Activated T-cell treated with anti-CD3 and anti-CD28 coated beads for 1 hour (primary cell): ENCODE measurements at places on chromosomes 4 and X.

DNA sequence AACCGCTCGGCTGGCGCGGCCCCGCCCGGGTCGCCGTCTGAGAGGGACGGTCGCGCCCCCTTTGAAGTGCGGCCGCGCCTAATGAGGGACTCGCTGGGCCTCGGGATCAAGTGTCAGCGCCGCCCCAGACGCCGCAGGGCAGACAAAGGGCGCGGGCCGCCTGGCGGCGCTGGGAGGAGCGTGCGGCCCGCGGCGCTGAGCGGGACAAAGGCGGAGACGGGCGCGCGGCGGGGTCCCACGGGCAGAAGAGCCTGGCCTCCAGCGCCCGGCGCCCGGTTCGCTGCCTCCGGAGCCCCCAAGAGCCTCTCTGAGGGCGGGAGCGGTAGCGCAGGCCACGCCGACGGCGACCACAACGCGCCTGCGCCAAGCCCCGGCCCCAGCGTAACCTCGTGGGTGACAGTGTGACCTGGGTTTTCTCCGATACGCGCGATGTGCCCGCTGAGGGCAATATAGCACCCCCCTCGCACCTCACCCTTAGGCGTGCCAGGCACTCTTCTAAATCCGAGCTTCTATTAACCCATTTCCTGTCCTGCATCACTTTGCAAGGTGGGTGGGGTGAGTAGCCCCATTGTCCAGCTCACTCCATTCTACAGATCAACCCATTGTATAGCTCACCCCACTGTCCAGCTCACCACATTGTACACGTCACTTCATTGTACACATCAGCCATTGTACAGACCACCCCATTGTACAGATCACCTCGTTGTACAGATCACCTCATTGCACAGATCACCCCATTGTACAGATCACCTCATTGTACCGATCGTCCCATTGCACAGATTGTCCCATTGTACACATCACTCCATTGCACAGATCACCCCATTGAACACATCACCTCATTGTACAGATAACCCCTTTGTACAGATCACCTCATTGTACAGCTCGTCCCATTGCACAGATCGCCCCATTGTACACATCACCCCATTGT is 33.7 kb upstream of the STX18 start:
- peak; percentile 46 for DNase-seq

DNA sequence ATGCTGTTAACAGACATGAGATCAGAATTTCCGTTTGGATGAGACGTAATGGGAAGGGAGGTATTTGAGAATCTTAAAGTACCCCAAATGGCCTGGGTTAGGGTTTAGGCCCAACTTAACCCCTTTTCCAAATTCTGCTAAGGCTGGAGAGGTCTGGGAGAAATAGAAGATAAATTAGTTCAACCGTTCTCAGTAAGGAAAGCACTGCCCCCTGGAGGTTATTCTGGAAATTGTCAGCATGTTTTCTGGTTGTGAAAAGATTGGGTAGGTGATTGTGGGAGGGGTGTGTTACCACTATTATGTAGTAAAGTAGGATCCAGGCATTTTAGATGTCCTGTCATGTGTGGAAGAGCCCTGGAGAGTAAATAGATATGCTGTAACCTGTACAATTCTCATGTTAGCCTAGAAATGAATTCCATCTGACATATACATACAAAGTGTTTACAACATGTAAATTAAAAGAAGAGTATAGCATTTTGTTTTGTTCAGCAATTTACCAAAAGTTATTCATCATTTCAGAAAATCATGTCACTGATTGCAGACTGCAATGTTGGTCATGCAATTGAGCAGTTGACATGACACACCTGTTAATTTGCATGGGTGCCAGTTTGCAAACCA is 26.8 kb upstream of the GRXCR1 start:
- DNase-seq: peak; percentile 15

DNA sequence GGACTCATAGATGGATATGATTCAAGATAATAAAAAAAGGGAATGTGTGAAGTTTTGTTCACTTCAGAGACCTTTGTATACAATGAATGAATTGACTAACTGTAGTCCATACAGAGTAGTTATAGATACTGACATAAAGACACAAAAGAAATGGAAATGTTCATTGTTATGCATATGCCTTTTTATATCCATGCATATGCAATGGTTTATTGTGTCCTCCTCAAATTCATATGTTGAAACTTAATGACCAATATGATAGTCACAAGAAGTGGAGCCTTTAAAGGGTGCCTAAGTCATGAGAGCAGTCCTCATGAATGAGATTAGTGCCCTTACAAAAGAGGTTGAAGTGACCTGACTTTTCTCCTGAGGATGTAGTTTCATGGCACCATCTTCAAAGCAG is 467.5 kb upstream of the NDST4 start:
- no peak for DNase-seq

DNA sequence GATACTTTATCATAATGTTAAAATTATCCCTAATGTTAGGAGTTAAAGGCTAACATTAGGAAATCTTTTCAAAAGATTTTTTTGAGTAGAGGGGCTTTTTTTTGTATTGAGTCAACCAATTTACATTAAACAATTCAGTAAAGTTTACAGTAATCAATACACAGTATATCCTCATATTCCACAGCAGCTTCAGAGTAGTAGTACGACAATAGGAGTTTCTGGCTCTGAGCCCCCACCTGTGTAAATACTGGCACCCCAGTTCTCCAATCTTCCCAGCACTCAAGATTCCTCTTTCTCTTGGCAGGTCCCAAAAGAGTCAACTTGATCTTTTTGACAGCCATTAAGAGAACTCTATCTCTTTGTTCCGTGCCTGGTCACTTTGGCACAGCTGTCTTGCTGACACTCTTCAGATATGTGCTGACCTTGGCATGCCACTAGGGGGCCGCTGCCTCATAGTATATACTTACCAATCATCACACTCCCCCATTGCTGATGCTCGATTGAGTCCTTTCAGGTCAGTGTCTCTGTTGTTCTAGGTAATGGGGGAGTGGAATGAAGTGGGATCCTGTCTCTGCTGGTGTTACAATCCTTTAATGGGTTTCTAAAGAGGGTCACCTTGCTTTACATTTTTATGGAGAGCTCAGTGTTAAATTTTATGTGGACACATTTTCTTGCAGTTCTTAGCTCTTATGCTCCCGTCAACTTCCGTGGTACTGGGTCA is 19.5 kb upstream of the CCNI start:
- peak; percentile 67 for DNase-seq

- no peak for DNase-seq
Measured at GRCh38 chr4:157727163-157727562, 445.7 kb downstream of the GASK1B start.

GRCh38 chrX:6770936-6771335 is 236.0 kb upstream of the VCX3A start:
- DNase-seq: no peak

- no peak for DNase-seq
Measured at GRCh38 chr4:31246856-31247255, 526.7 kb downstream of the PCDH7 start.

DNA sequence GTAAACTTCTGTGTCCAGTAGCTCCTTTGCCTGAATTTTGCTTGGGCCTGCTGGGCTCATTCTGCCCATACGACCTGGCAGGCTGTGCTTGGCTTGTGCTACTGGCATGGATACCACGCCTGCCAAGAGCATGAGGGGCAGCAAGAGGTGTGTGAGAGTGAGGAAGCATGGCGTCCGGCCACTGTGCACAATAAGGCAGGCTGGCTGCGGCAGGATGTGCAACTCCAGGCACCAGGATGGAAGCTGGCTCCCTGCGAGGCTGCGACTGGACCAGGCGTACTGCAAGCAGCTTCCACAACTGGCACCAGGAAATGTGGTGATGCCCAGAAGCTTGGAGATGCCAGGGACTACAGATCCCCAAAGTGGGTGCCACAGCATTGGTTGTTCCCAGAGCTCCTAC is 709.3 kb downstream of the PCDH18 start:
- no peak for DNase-seq
